ENCODE measurements at places on chromosomes 3 and 15.

DNA sequence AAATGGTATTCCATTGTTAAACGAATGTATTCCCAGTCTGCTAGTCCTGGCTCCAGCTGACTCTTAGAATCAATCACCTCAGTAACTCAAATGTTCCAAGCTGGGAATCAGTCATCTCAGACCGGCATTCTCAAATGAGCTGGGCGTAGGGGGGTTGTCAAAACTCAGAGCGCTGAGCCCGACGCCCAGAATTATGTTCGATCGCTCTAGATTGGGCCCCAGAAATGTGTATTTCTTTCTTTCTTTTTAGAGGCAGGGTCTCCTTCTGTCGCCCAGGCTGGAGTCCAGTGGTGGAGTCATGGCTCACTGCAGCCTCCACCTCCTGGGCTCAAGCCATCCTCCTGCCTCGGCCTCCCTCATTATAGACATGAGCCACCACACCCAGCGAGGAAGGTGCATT, 99.3 kb upstream of the IGF1R start:
- no peak for DNase-seq

DNA sequence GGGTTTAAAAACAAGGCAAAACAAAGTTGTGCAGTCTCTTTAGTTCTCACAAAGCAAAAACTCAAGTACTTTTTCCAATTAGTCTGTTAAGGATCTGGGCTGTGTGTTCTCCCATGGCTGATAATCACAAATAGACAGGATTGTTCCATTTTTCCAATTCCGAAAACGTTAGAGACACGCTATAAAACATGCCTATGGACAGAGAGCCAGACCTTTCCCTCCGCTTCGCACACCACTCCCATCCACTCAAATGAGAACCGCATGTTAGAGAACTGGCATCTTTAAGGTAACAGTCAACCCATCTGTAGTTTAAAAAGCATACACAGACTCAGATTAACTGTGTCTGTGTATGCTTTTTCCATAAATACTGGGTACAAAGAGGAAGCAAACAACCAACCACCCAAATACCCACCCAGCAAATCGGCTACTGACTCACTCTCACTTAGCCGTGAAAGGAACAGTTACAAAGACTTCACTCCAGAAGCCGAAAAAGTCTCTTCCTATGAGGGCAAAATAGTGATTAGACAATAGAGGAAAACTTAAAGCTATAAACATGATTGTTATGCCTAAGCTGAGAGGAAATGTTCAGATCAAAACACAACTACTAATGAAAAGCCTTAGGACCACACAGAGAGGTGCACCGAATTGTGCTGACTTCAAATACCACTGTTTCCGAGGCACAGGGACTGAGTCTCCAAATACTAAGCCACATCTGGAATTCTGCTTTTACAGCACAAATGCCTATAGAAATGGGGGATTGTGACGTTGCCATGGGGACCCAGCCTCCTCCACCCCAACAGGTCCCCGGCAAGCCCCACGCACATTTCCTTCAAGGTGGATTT, 36.1 kb downstream of the IL17RD start:
- DNase-seq = no peak

DNA sequence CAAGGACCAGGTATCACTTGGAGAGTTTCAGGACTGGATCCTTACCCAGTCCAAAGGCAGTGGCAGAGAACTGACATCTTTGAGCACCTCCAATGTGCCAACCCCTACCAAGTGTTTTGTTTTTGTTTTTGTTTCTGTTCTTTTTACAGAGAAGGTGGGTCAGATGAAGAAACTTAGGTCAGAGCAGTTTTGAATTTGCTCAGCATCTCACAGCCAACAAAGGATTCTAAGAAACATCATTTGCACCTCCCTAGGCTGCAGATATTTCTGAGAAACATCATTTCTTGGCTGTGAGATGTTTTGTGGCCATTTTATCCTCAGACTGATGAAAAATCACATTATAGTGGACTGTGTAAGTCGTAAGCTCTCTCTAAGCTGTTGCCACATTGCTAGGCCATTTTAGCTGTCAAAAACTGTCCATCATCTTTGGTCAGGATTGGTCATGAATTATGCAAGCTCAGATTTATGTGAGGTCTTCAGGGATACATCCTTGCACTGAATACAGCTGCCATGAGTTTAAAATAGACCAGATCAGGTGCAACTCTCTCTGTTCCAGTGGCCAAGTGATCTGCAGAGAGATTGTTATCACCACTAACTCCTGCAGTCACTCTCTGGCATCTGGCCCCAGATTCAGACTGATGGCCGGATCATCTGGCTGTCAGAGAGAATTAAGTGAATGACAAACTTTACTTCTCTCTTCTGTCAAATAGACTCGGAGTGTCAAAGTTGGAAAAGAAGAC, 341.5 kb downstream of the EPHB1 start:
- no peak for DNase-seq

GRCh38 chr3:182735672-182736071, 57.6 kb upstream of the ATP11B start:
- DNase-seq = no peak

- DNase-seq = peak; percentile 8
Observed at GRCh38 chr3:190514413-190515153, 698 bp downstream of the IL1RAP start.

DNA sequence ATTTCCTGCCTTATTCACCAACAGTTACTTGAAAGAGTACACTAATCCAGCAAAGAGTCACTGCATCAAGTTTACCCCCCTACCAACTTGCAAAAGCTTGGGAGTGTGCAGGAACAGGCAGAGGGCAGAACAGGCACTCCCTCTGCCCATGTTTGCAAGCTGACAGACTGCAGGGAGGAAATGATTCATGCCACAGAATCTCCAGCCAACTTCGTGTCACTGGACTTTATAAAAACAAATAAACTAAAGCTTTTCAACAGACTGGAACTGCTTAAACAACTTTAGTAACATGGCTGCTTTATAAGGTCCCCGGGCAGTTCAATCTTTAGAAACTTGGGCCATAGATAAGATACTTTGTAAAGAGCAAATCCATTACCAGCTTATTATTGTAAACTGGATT, 129.5 kb downstream of the THRB start:
- DNase-seq = no peak

DNA sequence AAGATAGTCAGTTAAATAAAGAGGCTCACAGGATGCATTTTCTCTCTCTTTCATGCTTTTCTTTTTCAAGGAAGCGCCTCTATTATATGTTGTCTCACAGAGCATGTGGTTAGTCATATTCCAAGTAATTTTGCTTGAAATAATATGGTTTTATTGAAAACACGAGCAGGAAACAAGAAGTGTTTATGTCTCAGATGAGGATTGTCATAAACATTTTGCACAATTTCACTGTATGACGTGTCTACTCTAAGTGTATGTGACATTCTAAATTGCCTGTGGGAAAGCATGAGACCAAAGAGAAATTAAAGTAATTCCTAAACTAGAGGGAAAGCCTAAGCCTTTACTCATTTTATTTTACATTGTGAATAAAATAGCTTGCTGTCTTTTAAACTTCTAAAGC, 818.6 kb downstream of the EPHA3 start:
- no peak for DNase-seq

- DNase-seq = no peak
Observed at GRCh38 chr3:4411236-4411635, 55.8 kb downstream of the SUMF1 start.

GRCh38 chr15:33370623-33371020, 59.9 kb downstream of the RYR3 start:
- no peak for DNase-seq

DNA sequence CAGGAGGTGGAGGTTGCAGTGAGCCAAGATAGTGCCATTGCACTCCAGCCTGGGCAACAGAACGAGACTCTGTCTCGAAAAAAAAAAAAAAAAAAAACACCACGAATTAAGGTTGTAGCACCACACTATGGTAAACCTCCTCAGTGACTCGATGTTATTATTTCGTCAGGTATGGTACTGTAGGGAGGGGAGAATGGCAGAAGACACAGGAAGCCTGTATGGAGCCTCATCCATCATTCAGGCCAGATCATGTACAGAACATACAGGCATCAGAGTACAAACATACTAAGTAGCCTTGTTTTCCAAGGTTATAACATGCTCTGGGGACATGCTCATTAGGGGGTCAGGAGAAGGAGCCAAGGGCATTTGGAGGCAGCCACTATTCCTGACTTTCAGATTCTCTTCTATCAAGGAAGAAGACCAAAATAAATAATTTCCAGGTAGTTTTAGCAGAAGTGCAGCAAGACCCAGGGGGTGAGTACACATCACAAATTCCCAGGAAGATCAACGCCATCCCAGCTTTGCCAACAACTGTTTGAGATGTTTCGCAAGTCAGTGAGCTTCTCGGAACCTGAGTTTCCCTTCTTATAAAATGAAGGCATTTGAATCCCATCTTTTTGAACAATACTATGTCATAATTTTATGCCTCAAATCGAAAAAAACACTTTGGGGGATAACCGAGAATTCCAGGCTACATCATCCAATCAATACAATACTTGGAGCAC, 79.8 kb downstream of the FOXP1 start:
- DNase-seq = no peak

- no peak for DNase-seq
Observed at GRCh38 chr3:183566880-183567279, 11.4 kb upstream of the KLHL6 start.

DNA sequence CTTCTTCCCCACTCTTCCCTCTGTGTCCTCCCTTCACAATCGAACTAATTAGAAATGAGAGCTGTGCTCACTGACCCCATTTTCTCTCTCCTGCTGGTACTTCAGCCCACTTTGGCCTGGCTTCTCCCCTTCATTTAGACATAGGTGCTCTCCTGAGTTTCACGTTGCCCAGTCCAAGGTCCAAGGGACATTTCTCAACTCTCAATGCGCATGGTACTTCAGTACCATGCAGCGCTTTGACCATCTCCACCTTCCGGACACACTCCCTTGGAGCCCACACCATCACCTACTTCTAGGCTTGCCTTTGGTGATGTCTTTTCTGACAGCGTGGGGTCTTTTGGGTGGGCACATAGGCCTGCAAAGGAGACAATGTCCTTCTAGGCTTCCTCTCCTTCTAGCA, 99.7 kb downstream of the ABHD5 start:
- no peak for DNase-seq

- DNase-seq = no peak
Observed at GRCh38 chr3:156542101-156543042, 12.5 kb downstream of the SSR3 start.

DNA sequence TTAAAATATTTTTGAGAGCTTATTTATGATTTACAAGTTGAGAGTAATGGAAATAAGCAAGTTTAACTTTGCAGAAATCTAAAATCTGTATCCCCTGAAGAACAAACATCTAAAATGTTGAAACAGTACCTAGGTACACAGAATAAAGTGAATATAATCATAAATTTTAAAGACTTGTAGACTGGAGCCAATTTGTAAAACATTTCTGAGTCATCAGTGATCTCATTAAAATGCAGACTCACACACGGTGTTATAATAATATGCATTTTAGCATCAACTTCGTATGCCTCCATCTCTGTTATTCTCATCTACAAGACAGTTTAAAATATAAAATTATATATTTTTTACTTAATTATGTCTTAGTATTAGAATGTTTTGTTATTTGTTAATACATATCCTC, 399.5 kb upstream of the GOLIM4 start:
- DNase-seq = no peak

- DNase-seq = no peak
Observed at GRCh38 chr3:58487140-58487886, 4.6 kb upstream of the KCTD6 start.

- DNase-seq = no peak
Observed at GRCh38 chr3:11195721-11196332, 41.5 kb downstream of the HRH1 start.

DNA sequence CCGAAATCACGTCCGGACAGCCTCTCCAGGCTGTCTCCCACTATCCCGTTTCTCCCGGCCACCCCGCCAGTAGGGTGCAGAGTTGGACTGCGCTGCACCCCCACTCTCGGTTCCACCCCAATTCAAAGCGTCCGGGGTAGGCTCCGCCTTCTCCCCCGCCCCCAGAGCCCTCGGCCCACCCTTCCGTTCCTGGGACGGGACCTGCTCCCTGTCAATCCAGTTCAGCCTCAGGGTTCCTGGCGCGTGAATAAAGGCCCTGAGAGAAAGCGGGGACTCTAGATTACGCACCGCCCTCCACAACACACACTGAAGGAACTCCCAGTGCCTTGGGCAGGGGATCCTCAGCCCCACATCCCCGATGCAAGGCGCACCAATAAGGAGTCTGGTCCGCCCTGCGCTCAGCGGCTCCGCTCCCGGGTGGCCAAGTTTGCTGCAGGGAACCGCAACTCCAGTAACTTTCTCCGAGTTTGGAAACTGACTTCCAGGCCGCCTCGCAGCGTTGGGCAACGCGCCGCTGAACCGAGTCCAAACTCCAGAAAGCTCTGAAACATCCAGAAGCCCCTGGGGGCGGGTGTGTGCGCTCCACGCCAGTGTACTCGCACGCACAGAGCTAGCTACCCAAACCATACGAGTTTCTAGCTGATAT, 1.9 kb downstream of the ADAMTS9 start:
- DNase-seq = no peak

GRCh38 chr3:126305427-126305826, 51.8 kb downstream of the KLF15 start:
- no peak for DNase-seq

GRCh38 chr15:71325481-71325880, 210.2 kb downstream of the THSD4 start:
- no peak for DNase-seq

DNA sequence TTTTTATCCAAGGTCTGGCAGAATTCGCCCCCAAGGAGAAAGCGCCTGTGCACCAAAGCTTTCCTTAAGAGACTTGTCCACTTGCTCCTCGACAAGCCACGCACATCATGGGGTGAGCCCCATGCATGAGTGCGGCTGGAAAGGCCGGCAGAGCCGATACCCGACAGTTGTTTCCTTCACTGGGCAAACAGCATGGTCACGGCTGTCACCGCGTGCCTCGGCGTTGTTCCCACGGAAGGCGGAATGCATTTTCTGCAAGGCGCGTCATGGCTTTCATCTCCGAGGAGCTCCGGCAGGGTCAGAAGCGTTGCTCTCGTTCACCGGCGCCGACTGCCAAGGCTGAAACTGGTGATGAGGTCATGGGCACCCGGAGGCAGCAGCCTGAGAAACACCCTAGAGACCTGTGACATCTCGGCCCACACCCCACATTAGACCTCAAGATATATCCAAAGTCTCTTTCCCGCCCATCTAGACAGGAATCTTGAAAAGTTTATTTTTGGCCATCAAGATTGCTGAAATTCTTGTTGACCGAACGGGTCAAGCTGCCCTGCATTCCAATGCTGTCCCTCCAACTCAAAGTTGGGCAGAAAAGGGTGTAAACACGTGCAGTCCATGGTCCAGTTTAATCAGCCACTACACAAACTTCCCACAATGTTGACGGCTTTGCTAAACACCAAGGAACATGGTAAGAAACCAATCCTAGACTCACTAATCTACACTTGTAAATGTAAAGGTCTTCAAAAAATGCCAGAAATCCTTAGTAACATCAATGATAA, 604 bp upstream of the TJP1 start:
- no peak for DNase-seq

Data from CD4-positive, alpha-beta T cell treated with Interleukin-1 beta for 1 hour (primary cell).